ENCODE measurements at places on chromosomes 4 and X. TPM values are rescaled to one million over a fixed set of nuclear protein-coding genes. Genes with fewer than 3 reads are reported as not detected.
A peak's percentile ranks its signal among the peaks of the same experiment; 100 is the strongest.

- H3K27me3 ChIP-seq = no peaks in the 10 kb centered on the region
- no peaks in the 10 kb centered on the region for H3K36me3 ChIP-seq
- no peak overlapping the region for H3K4me3 ChIP-seq
- H3K4me1 ChIP-seq = no peaks in the 10 kb centered on the region
- DNase-seq = no peak
Observed at GRCh38 chrX:49972328-49972860, 50.0 kb downstream of the CLCN5 start.

DNA sequence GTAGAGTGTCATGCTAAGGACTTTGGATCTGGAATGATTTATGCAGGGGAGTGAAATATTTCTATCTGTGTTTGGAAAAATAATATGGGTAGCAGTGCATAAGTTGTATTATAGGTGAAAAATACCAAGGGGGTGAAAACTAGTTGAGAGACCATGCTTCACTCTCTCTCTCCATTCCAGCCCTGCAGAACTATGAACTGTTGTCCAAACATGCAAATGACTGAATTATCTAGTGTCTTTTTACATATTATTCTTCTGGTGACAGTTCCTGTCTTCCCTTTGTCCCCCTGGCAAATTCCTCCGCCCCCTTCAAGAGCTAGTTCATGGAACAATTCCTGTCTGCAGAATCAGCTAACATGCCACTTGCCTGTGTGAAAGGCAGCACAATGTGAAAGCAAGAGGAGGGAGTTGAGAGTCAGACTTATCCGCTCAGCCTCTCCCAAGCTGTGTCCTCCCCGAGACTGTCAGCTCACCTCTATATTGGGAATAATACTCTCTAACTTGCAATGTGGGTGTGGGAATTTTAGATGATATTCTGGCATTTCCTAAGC is 2.3 kb downstream of the PF4 start:
- H3K4me3 ChIP-seq = no peak overlapping the region
- H3K36me3 ChIP-seq = no peaks in the 10 kb centered on the region
- H3K27ac ChIP-seq = no peak overlapping the region
- peaks cover 4% of the 10 kb centered on the region for H3K4me1 ChIP-seq

Gene MAOA
- 34.0 TPM for total RNA-seq

- H3K27ac ChIP-seq = no peak overlapping the region
- DNase-seq = no peak
- H3K4me1 ChIP-seq = no peaks in the 10 kb centered on the region
- H3K27me3 ChIP-seq = no peaks in the 10 kb centered on the region
Observed at GRCh38 chr4:158796370-158797140, 27.7 kb downstream of the FNIP2 start.

DNA sequence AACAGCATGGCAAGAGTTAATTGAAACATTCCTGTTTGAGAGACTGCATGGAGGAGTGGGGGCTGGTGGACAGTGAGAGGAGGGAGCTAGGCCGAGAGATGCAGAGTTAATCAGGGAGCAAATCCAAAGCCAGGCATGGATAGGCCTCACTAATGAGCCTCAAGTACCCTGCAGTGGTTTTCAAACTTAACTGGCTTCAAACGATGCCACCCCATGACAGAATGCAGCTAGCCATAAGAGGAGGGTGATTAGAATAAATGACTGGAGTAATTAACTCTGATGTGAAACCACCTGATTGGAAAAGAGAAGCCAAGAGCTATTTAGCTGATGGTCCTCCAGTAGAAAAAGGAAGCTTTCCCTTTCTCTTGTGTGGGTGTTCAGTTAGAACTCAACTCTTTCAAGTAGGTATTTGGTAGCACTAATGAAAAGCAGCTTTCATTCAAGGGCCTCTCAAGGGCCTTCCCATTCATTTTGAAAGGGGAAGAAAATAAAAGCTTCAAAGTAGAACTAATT is 215.4 kb upstream of the MAB21L2 start:
- peaks cover 3% of the 10 kb centered on the region for H3K4me1 ChIP-seq
- no peak overlapping the region for H3K4me3 ChIP-seq
- no peaks in the 10 kb centered on the region for H3K27me3 ChIP-seq
- peak; percentile 47 for DNase-seq

GRCh38 chrX:14676431-14676830 is 147.1 kb downstream of the GLRA2 start:
- no peak overlapping the region for H3K27ac ChIP-seq
- H3K4me3 ChIP-seq = no peak overlapping the region
- no peak for DNase-seq
- peaks cover 2% of the 10 kb centered on the region for H3K27me3 ChIP-seq
- H3K4me1 ChIP-seq = no peaks in the 10 kb centered on the region

GRCh38 chr4:8029689-8030088 is 90.0 kb upstream of the AFAP1 start:
- no peaks in the 10 kb centered on the region for H3K27me3 ChIP-seq
- H3K4me3 ChIP-seq = no peak overlapping the region
- no peaks in the 10 kb centered on the region for H3K4me1 ChIP-seq

DNA sequence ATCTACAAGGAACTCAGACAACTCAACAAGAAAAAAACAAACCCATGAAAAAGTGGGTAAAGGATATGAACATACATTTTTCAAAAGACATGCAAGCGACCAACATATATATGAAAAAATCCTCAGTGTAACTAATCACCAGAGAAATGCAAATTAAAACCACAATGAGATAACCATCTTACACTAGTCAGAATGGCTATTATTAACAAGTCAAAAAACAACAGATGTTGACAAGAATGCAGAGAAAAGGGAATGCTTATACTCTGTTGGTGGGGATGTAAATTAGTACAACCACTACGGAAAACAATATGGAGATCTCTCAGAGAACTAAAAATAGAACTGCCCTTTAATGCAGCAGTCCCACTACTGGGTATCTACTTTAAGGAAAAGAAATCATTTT is 12.1 kb downstream of the NIPAL1 start:
- no peak overlapping the region for H3K27ac ChIP-seq
- peaks cover 5% of the 10 kb centered on the region for H3K4me1 ChIP-seq
- H3K27me3 ChIP-seq = no peaks in the 10 kb centered on the region
- no peak for DNase-seq
- no peak overlapping the region for H3K4me3 ChIP-seq
- no peaks in the 10 kb centered on the region for H3K36me3 ChIP-seq

GRCh38 chr4:94892051-94892450 is 134.3 kb downstream of the BMPR1B start:
- no peak overlapping the region for H3K4me3 ChIP-seq
- H3K27ac ChIP-seq = no peak overlapping the region

Gene CENPVL1
- 0.83 TPM for total RNA-seq

Gene PHOX2B
- total RNA-seq = 0.10 TPM

- H3K36me3 ChIP-seq = no peaks in the 10 kb centered on the region
- H3K27me3 ChIP-seq = no peaks in the 10 kb centered on the region
- no peak overlapping the region for H3K27ac ChIP-seq
Observed at GRCh38 chr4:97330917-97331316, 812.4 kb downstream of the STPG2 start.

- peaks cover 8% of the 10 kb centered on the region for H3K27me3 ChIP-seq
- H3K4me3 ChIP-seq = peak within 1 kb of the TSS; percentile 72
- no peaks in the 10 kb centered on the region for H3K36me3 ChIP-seq
- DNase-seq = peak; percentile 96
Observed at GRCh38 chr4:163332526-163333406, at the start of gene NPY1R. Gene NPY1R (minus strand): TSS chr4:163332596. CDS start chr4:163326554, 6,042 bp downstream.

Gene SSX2
- not detected for total RNA-seq

DNA sequence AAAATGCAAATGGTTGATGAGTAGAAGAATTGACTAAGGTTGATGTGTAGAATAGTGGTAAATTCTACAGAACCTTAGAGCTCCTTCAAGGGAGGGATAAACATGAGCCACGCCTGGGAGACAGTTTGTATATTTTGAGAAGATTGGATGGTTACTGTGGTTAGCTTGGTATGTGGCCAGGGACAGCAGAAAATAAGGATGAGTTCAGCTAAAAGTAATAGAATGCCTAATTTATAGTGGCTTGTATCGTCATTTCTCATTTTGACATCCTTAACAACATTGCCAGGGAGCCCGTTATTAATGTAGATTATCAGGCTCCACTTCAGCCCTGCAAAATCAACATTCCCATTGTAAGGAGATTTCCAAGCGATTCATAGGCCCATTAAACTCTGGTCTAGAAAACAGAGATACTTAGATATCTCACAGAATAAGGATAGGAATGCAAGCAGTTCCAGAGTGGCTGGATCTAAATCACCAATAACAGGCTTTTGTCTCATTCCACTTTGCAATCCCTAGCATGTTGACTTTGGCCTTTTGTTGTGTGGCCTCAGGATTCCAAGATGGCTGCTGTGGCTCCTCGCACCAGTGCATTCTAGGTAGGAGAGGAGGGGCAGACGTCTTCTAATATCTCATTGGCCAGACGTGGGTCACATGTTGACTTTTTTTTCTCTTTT is 6.4 kb upstream of the PTTG2 start:
- H3K27ac ChIP-seq = no peak overlapping the region
- H3K36me3 ChIP-seq = no peaks in the 10 kb centered on the region
- no peak for DNase-seq
- H3K4me1 ChIP-seq = no peaks in the 10 kb centered on the region

Gene SLC9A7
- total RNA-seq = 57.8 TPM

Gene BMX
- total RNA-seq = 2.9 TPM

- no peak overlapping the region for H3K27ac ChIP-seq
- no peaks in the 10 kb centered on the region for H3K4me1 ChIP-seq
- no peaks in the 10 kb centered on the region for H3K36me3 ChIP-seq
- H3K27me3 ChIP-seq = no peaks in the 10 kb centered on the region
- H3K4me3 ChIP-seq = no peak overlapping the region
Observed at GRCh38 chr4:123825596-123826291, 429.1 kb downstream of the SPRY1 start.

Gene PITX2
- 0.79 TPM for total RNA-seq

GRCh38 chrX:130245441-130245840 is 23.3 kb downstream of the ZNF280C start:
- H3K36me3 ChIP-seq = peaks cover 17% of the 10 kb centered on the region
- no peaks in the 10 kb centered on the region for H3K27me3 ChIP-seq
- H3K27ac ChIP-seq = no peak overlapping the region
- no peak overlapping the region for H3K4me3 ChIP-seq
- H3K4me1 ChIP-seq = no peaks in the 10 kb centered on the region
- DNase-seq = no peak

DNA sequence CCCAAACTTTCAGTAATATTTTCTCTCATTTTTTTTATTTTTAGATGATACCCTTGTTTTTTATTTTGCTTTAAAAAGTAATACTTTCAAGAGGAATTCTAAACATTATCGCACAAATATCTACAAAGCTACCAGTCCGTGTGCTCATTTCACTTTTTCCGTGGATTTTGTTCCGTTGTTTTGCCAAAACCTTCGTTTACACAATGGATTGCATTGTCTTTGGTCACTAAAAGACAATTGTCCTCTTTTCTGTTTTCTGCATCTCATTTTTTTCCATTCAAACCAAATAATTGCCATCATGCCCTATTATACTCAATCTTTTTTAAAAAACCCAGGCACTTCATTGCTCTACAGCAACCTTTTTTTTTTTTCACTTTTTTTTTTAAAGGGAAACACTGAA is 214.9 kb downstream of the CXXC4 start:
- no peak overlapping the region for H3K27ac ChIP-seq
- no peak for DNase-seq
- no peaks in the 10 kb centered on the region for H3K36me3 ChIP-seq

DNA sequence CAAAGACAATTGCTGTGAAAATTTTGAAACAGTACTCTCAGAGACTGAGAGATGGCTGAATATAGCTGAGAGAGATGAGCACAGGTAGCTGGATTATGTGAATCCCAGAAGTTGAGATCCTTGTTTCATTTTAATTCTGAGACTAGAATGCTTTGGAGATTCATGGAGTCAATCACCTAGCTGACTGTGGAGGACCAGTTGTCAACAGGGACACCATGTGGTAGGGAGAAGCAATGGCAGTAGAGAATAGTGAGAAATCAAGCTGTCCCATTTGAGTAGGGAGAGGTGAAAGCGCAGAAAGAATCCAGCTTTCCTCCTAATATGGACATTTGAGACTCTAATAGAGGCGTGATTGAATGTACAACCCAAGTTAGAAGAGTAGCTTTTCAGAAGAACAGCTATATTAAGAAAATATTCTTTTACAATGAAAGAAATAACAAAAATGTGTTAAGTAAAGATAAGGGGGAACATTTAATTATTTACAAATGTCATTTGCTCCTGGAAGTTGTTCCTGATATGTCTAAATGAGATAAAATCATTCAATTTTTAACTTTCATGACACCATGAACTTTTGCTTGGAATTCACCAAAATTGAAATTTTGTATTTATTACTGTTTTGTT is 30.3 kb upstream of the GLRB start:
- no peaks in the 10 kb centered on the region for H3K4me1 ChIP-seq
- peak; percentile 72 for DNase-seq
- no peak overlapping the region for H3K4me3 ChIP-seq
- H3K36me3 ChIP-seq = no peaks in the 10 kb centered on the region
- no peaks in the 10 kb centered on the region for H3K27me3 ChIP-seq
- no peak overlapping the region for H3K27ac ChIP-seq

DNA sequence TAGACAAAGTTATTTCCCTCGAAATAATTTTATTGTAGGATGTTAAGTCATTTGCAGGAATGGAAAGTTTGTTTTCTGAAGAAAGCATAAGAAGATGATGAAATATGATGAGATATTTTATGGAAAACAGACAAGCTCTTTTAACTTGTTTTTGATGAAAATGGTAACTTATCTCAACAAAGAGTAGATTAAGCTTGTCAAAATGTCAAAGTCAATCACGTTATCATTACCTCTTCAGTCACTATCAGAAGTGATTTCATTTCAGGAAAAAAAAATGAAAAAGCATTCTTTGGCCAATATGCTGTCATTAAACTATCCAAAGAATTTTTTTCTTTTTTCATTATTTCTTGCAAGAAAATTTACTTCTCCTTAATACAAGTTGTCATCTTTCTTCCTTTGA is 221.0 kb upstream of the ANKRD50 start:
- no peaks in the 10 kb centered on the region for H3K4me1 ChIP-seq
- H3K27me3 ChIP-seq = no peaks in the 10 kb centered on the region
- no peak for DNase-seq
- no peaks in the 10 kb centered on the region for H3K36me3 ChIP-seq

Gene EGFL6
- total RNA-seq = 21.9 TPM
